Glutamatergic neuron (in vitro differentiated cells): ENCODE measurements at places on chromosomes 12 and 14. TPM values are rescaled to one million over a fixed set of nuclear protein-coding genes. Genes with fewer than 3 reads are reported as not detected.

DNA sequence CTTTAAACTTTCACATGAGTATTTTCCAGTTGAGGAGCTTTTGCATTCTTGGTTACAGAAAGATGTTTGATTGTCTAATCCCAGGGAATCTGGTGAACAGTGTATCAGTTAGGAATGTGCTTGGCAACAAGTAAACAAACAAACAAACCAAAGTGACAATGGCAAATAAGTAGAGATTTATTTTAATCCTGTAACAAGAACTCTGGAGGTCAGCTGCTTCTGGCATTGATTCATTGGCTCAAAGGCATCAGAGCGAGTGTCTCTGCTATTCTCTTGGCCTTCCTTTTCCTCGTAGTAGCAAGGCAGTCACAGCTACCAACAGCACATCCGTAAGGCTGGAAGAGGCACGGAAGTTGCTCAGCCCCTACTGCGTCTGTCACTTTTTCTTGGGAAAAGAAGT is 37.2 kb downstream of the CRADD start:
- H3K4me1 ChIP-seq, result peaks cover 5% of the 10 kb centered on the region
- peaks cover 4% of the 10 kb centered on the region for H3K27me3 ChIP-seq
- peaks cover 8% of the 10 kb centered on the region for H3K36me3 ChIP-seq
- DNase-seq, result no peak
- no peak overlapping the region for H3K27ac ChIP-seq

CCDC177 gene
- 7.8 TPM for total RNA-seq

NID2 gene
- total RNA-seq, result 2.6 TPM

KRT79 gene
- not detected for total RNA-seq

MDGA2 gene
- total RNA-seq, result 0.39 TPM
